Activated CD4-positive, alpha-beta T cell treated with anti-CD3 and anti-CD28 coated beads for 1 hour (primary cell): ENCODE measurements at places on chromosomes 4 and X.

- no peak for DNase-seq
These were observed 106.4 kb downstream of the MMRN1 start for GRCh38 chr4:90001023-90001422.

- DNase-seq: no peak
These were observed 1.4 kb downstream of the CD99 start for GRCh38 chrX:2692221-2693112.

GRCh38 chr4:85475631-85476233 lies 782 bp downstream of the ARHGAP24 start:
- no peak for DNase-seq

DNA sequence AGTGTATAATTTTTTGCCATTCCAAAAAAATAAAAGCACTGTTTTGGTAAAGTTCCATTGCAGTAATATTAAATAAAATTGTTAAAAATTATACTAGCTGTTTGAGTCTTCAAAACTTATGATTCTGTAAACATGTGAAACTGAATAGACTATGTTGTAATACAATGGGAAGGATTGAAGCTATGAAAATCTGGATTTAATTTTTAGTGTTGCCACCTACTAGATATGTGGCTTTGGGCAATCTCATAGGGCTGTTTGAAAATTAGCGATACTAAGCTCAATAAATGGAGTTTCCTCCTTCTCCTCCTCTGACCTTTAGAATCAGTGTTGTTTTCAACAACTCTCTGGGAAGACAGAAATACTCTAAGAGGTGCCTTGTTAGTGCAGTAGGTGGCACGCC lies 4.5 kb downstream of the PGRMC2 start:
- DNase-seq: no peak

GRCh38 chr4:144449611-144450010 lies 196.3 kb upstream of the HHIP start:
- no peak for DNase-seq

GRCh38 chr4:142347241-142347640 lies 498.9 kb downstream of the INPP4B start:
- DNase-seq: no peak
